ENCODE measurements at places on chromosomes 12 and 14. TPM values are rescaled to one million over a fixed set of nuclear protein-coding genes. Genes with fewer than 3 reads are reported as not detected.

- no peak for DNase-seq
Measured at GRCh38 chr14:75800792-75801191, 139.7 kb downstream of the TTLL5 start.

DNA sequence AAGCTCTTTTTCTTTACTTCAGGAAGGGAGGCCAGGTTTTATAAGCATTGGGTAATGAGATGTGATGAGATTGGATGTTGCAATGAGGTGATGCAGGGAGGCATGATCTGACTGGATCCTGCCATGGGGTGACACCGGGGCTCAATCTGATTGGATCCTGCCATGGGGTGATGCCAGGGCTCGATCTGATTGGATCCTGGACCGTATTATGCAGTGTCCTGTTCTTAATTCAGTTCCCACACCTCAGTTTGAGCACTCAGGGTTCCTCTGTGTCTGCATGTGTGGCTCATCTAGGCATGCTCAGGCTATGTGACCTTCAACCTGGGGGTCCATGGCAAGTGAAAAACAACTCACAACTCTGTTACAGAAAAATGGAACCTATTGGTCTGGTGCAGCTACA, 166.4 kb downstream of the SLC15A4 start:
- no peak for DNase-seq

GRCh38 chr14:68474741-68475140, 318.1 kb downstream of the ZFP36L1 start:
- DNase-seq = no peak

- peak; percentile 28 for DNase-seq
Measured at GRCh38 chr12:13197032-13197431, 506 bp downstream of the EMP1 start.

- DNase-seq = no peak
Measured at GRCh38 chr14:100374876-100375265, 51.7 kb downstream of the SLC25A47 start.

HOXC9 gene
- total RNA-seq = 4.0 TPM

DNA sequence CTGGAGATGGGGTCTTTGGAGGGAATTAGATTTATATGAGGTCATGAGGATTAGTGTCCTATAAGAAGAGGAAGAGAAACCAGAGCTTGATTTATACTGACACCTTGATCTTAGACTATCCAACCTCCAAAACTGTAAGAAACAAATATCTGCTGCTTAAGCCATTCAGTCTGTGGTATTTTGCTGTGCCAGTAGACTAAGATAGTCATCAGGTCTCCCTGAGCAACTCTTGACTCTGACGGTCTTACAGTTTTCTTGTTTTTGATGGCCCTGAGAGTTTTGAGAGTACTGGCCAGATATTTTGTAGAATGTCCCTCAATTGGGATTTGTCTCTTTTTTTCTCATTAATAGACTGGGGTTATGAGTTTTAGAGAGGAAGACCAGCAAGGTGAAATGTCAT, 51.7 kb downstream of the TSHR start:
- no peak for DNase-seq

Measured in skin of body (tissue), 3 donors.